ENCODE measurements at places on chromosomes 13 and 19.

DNA sequence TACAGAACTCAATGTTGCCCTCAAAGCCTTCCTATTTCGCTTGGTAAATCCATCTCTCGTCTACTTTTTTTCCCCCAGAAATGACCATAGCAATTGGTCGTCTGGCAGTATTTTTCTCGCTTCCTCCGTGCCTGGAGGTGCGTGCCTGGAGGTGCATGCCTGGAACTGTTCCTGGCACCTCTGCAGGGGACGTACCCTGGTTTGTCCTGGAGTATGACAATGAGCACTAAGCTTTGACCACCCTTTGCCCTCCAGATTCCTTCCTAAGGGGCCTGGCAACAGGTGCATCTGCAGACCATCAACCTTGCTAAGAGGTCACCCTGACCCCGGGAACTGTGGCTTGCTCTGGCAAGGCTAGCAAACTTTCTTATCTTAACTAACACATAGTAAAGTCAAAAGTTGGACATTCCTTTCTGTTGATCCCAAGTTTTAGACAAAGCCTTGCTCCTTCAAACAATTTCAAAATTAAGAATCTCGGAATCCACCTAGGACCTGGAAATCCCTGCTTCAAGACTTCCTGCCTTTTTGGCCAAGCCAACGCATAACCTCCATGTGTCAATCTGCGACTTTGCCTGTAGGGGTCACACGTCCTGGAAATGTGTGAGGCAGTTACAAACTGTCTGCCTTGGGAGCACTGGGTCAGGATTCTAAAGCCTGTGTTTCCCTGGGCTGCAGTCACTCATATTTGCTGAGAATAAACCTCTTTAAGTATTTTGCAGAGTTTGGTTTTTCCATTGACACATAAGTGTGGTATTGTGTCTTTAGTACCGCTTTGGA lies 28.8 kb upstream of the TUBGCP3 start:
- no peak for DNase-seq

- DNase-seq, result no peak
These were observed 62.3 kb upstream of the STARD13 start for GRCh38 chr13:33347861-33348260.

GRCh38 chr19:28823338-28823961 lies 389.5 kb downstream of the UQCRFS1 start:
- no peak for DNase-seq

GRCh38 chr13:110916301-110917142 lies 1.7 kb upstream of the ANKRD10 start:
- DNase-seq, result no peak

DNA sequence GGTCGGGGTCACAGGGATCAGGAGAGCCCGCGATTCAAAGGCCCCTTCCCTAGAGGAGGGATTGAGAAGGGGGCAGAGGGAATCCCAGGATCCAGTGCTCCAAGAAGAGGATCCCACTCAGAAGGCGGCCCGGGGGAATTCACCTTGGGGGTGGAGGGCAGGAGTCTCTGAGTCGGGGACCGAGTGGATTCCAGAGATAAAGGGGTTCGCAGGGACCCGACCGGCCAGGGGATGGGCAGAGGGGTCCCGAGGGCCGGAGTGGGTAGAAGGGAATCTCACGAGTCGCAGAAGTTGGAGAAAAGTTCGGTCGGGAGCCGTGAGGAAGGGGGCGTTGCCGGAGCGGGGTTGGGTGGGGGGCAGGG lies 261 bp downstream of the PRKD2 start:
- no peak for DNase-seq

DNA sequence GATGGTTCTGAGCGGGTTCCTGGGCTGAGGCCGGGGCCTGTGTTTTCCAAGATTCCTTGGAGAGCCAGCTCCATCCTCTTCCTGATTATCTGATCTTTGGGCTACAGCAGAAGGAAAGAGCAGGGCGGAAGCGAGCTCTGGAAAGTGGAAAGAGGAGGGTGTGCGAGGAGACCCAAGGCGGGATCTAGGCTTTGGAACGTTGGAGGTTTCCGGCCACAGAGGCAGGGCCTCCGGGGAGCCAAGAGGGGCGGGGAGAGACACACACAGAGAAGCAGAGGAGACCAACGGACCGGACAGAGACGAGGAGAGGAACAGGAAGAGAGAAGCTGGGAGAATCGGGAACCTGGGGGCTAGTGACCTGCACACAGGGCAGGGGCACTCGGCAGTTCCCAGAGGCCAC lies at the start of gene CLEC11A:
CLEC11A (plus strand) TSS at position 296 of the 400 bp plus-strand sequence. CDS start 162 bp downstream, outside the sequence.
- DNase-seq, result peak; percentile 46

DNA sequence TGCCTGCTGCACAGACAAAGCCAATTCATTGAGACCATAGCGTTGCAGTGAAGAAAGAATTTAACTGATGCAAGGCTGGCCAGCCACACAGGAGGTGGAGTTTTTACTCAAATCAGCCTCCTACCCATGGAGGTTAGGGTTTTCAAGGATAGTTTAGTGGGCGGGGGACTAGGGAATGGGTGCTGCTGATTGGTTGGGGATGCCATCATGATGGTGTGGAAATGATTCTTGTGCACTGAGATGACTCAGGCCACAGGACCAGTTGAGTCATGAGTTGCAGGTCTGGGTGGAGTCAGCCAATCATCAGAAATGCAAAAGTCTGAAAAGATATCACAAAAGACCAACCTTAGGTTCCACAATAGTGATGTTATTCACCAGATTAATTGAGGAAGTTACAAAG lies 359.6 kb downstream of the FOXO1 start:
- DNase-seq, result no peak

DNA sequence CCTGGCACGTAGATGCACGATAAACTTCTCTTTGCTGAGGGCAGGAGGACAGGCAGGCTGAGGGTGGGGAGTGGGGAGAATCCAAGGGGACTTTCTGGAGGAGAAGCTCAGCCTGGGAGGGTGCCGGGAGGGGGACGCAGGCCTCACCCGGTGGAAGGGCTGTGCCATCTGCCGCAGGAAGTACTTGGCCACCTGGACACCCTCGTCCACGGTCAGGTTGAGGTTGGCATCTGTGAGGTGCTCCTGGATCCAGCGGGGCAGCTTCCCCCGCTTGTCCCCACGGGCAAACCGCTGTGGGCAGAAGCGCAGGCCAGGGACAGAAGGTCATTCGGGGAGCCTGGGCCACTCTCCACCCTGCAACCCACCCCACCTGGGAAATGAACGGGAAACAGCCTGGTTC lies 11.5 kb downstream of the KLC3 start:
- DNase-seq, result no peak

- DNase-seq, result no peak
These were observed 72.1 kb downstream of the GPC6 start for GRCh38 chr13:93298713-93299112.

Data from mucosa of gallbladder (tissue), 1 donor.